ENCODE measurements at places on chromosomes 11 and 22. TPM values are rescaled to one million over a fixed set of nuclear protein-coding genes. Genes with fewer than 3 reads are reported as not detected.

DNA sequence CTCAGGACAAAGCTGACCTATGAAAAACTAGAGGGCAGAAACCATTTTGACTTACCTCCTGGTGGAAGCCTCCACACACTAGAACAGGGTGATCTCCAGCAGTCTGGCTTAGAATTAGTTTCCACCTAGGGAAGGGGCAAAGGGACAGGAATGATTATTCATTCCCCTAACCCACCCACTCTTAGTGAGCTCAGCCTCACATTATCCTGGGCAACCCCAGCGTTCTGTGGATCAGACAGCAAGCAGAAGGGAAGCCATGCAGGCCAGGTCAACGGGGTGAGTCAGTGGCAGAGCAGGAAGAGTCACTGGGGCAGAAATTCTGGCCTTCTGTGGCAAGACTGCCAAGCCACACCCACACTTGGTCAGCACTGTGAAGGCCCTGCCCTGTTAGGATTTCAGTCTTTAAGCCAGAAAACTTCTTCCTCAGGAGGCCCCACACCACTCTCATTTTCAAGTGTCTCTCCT is 10.5 kb downstream of the NUMA1 start:
- peak overlapping the region; percentile 66 for H3K27ac ChIP-seq
- peaks cover 4% of the 10 kb centered on the region for H3K36me3 ChIP-seq
- H3K4me1 ChIP-seq = peaks cover 38% of the 10 kb centered on the region
- DNase-seq = peak; percentile 77
- no peak overlapping the region for H3K4me3 ChIP-seq

DNA sequence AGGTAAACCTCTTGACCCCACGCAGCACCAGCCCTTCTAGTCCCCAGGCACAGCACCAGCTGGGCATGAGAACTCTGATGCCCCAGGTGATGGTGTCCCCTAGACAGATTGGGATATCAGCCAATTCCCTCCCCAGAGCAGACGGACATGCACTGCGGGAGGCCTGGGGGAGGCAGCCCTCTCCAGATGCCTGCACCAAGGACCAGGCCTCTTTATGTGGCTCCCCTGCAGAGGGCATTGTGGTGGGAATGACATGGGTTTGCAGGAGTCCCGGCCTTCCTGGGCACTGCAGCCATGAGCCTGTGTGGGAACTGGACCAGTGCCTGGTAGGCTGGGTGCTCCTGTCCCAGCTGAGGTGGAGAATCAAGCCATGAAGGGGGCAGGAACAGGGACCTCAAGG is 25.9 kb downstream of the PPM1F start:
- H3K36me3 ChIP-seq = peaks cover 91% of the 10 kb centered on the region
- DNase-seq = no peak
- no peaks in the 10 kb centered on the region for H3K27me3 ChIP-seq
- H3K27ac ChIP-seq = no peak overlapping the region

GRCh38 chr11:830295-831117 is 2.2 kb upstream of the CD151 start:
- DNase-seq = peak; percentile 94
- H3K27ac ChIP-seq = peak overlapping the region; percentile 94
- H3K27me3 ChIP-seq = no peaks in the 10 kb centered on the region

DNA sequence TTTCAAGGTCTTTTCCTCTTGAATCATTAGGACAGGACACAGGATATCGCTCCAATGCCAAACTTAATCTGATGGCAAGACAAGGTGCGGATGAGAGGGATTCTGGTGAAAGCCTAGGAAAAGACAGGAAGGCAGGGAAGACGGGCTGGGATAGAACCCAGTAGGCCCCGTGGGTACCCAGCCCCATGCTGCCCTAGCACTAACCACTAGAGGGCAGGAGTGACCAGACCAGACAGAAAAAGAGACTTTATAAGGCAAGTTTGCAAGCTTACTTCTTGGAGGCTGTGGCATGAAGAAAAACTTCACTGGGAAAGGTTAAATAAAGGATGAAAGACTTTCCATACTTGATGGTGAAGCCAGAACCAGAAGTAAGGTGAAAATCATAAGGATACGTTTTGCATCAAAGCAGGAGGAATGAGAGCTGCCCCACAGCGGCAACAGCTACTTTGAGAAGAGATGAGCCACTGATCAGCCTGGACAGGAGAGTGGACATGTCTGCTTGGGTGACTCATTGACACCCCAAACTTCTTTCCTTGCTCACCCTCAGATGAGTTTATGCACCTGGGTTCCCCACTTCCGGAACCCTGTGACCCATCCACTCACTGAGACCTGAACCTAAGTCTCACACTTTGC is 39.8 kb downstream of the SYN3 start:
- H3K27ac ChIP-seq = no peak overlapping the region
- H3K4me1 ChIP-seq = no peaks in the 10 kb centered on the region

The CHST1 gene
- total RNA-seq = not detected

The CHRM4 gene
- total RNA-seq = not detected

The SLC17A6 gene
- not detected for total RNA-seq
